Naive B cell (primary cell): ENCODE measurements at places on chromosomes 1 and 21.

GRCh38 chr1:209823143-209824041 lies 4.4 kb upstream of the UTP25 start:
- DNase-seq, result peak; percentile 41

DNA sequence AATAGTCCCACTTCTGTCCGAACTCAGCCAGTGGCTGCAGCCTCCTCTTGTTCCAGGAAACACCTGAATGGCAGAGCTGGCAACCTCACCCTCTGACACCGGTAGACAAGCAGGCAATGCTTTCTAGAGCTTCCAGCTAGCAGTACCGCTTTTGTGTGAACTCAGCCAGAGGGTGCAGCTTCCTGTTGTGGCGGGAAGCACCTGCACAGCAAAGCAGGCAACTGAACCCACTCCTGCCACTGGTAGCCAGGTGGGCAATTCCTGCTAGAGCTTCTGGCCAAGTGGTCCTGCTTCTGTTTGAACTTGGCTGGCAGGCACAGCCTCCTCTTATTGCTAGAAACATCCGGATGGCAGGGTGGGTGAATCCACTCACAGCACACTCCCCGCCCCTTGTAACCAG lies 40.1 kb upstream of the TMPRSS15 start:
- DNase-seq, result peak; percentile 78

- DNase-seq, result peak; percentile 58
Measured at GRCh38 chr1:109509176-109510134, at the start of gene AMIGO1. Gene AMIGO1, minus strand, starts transcription at chr1:109509727. Its CDS starts 815 bp downstream, at chr1:109508912.

GRCh38 chr21:28240586-28240985 lies 752.1 kb downstream of the LTN1 start:
- no peak for DNase-seq

- no peak for DNase-seq
Measured at GRCh38 chr1:36176106-36176949, 20.4 kb downstream of the MAP7D1 start.

GRCh38 chr1:26470878-26471497 lies 1.3 kb upstream of the HMGN2 start:
- no peak for DNase-seq

DNA sequence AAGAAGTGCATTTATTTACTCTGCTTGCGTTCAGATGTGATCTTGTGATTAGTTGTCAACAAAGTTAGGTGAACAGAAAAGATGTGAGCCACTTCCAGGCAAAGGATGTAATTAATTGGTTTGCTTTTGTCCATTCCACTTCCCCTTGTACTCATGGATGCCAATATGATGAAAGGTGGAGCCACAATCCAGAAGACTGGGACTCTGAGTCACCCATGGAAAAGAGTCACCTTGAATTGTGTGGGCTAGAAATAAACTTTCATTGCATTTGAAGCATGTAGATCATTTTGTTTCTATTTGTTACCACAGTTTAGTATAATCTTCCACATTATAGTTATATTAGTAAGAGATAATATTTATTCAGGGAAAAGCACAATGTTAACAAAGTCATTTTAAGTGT lies 684.2 kb downstream of the LTN1 start:
- no peak for DNase-seq

- DNase-seq, result no peak
Measured at GRCh38 chr1:109309347-109309746, 2.5 kb upstream of the MYBPHL start.

DNA sequence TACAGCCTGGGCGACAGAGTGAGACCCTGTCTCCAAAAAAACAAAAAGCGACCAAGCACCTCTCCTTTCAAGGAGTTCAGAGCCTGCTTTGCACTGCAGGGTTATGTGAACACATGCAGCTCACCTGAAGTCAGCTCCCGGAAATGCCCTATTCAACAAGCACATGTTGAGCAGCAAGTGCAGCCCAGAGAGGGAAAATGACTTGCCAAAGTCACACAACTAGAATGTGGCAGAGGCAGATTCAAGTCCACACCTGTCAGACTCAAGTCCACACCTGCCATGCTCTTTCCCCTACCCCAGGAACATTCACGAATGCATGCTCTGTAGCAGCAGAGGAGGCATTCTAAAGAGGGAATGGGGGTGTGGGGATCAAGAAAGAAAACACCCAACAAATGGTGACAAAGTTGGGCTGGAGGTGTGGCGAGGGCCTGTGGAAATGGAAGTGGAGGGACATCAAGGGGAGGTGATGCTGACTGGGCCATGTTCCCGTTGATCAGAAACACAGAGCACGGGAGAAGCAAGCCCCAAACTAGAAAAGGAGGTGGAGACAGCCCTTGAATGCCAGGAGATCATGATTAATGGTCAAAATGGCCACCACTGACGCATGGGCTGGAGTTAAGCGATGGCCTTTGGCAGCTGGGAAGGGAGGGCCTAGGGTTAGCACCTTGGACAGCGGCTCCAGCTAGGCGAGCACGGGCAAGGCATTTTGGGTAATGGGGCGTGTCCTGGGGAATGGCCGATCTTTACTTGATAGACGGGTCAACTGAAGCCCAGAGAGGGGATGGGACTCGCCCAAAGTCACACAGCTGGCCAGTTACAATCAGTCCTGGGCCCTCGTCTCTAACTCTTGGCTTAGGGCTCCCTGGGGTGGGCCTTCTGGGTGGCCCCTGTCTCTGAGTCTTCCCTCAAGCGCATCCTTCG lies 21.5 kb downstream of the RAP1GAP start:
- DNase-seq, result no peak

DNA sequence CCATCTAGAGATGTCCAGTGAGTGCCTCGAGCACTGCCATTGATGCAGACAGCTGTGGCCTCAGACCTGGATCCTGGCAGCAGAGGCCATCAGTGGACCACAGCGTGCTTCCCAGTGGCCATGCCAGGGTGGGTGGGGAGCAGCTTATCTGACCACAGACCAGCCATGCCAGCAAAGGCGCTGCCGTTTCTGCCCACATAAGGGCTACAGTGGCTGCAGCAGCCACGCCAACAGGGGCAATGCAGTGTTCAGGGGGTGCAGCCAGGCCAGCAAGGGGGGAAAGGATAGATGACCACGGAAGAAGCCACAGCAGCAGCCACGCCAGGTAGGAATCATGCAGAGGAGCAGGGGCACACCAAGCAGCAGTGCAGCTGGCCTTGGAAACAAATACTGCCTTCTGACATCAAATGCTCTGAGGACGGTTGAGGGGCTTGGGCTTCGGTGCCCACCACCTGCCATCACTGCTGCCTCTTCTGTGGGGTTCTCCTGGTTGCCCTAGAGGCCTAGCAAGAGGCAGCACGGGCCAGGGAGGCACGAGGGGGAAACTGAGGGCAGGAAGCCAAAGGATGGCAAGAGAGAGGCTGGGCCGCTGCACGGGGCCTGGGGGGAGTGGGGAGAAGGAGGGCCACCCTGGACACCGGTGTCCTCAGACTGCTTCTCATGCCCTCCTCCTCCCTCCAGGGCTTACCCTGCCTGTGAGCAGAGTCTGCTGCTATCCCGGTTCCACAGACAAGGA lies 94.7 kb upstream of the RUNX3 start:
- no peak for DNase-seq

DNA sequence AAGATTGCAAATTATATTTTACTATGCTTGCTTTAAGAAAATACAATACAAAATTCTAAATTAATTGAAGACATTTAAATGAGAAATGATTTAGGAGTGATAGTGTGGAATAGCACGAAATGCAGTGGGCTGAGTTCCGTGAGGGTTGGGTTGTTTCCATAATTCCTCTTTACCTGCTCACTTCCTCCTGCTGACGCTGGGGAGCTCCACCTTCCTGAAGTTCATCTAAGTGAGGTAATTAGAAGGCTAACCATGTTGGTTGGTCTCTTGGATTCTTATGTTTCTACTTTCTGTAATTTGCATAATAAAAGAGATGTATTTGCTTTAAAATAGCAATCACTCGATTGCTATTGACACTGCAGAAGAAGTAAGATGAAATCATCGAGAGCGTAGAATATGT lies 4.7 kb downstream of the OR14I1 start:
- no peak for DNase-seq
